Sciatic nerve (tissue), 2 donors: ENCODE measurements at places on chromosomes 2 and 18. TPM values are rescaled to one million over a fixed set of nuclear protein-coding genes. Genes with fewer than 3 reads are reported as not detected.

Gene FBXO48
- 2.1 TPM for total RNA-seq

Gene NIF3L1
- 19.9 TPM for total RNA-seq

Gene PLGLB1
- 8.9 TPM for total RNA-seq

DNA sequence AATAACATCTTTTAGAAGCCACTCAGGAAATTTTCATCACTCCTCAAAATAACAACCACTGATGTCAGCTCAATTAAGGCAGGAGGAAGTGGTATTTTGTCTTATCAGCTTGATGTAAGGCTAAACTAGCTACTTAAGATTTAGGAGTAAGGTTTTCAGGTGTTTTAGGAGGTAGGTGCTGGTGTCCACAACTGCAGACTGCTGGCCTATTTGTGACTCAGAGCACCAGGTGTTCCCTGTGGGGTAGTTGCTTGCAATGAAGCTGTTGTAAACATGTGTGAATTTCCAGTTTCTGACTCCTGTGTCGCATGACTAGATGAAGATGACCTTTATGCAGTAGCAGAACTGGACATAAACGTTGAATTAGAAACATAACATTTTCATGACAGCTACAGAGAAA, 164.2 kb downstream of the THSD7B start:
- DNase-seq, result no peak
